Activated naive CD4-positive, alpha-beta T cell (primary cell): ENCODE measurements at places on chromosomes 2 and 18.

- no peak for DNase-seq
Observed at GRCh38 chr2:205119136-205119535, 563.2 kb upstream of the NRP2 start.

- peak; percentile 15 for DNase-seq
Observed at GRCh38 chr18:35949903-35950627, 22.4 kb upstream of the RMP24 start.

- DNase-seq: no peak
Observed at GRCh38 chr2:27219091-27219490, 1.9 kb downstream of the CAD start.

DNA sequence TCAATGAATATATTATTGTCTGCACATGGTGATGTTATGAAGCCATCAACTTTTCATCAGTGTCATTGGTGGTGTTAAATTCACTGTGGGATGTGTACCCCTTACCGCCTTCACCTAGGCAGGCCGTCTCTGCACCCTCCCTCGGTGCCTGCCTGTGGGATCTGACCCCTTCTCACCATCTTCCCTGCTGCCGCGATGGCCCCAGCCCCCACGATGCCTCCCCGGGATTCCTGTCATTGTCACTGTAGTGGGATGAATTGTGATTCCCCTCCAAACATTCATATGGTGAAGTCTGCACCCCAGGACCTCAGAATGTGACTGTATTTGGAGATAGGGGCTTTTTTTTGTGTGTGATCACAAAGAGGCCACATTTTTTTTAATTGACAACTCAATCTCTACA, 198.3 kb upstream of the HS6ST1 start:
- no peak for DNase-seq

DNA sequence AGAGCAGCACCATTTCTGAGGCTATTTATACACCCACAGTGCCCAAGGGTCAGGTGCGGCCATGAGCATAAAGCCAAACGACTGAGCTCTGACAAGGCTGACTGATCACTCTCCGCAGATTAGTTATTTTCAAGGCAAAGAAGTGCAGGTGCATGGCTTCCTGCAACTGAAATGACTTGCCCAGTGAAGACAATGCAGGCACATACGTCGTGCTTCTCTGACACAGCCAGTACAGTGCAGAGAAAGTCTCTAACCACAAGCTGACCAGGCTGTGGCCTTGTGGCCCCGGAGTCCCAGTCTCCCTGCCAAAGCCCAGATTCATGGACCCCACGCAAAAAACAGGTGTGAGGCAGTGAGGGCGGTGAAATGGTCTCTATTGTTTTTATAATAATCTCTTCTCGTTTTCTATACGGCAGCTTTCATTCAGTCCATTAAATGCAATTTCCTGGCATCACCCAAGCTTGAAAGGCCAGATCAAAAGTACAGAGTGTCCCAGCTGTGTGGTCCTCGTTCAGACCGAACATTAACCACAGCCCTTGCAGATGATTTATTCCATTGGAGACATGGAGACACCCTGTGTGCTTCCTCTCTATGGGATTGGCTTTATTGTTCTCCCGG, 447.0 kb upstream of the ID2 start:
- DNase-seq: no peak

DNA sequence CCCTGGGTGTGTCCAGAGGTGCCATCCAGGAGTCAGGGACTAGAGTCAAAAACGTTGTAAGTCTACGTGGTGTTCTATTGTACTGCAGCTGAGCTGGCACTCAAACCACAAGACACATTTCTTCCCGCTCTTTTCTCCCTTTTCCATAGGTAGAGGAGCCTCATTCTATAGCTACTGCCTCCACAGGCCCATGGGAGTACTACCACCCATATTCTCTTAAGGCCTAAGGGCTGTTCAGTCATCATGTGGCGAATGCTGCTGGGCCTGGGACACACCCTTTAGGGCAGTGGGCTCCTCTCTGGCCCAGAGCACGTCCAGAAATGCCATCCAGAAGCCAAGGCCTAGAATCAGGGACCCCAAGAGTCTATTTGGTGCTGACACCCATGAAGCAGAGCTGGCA, 1271.7 kb downstream of the CNTNAP5 start:
- DNase-seq: no peak

DNA sequence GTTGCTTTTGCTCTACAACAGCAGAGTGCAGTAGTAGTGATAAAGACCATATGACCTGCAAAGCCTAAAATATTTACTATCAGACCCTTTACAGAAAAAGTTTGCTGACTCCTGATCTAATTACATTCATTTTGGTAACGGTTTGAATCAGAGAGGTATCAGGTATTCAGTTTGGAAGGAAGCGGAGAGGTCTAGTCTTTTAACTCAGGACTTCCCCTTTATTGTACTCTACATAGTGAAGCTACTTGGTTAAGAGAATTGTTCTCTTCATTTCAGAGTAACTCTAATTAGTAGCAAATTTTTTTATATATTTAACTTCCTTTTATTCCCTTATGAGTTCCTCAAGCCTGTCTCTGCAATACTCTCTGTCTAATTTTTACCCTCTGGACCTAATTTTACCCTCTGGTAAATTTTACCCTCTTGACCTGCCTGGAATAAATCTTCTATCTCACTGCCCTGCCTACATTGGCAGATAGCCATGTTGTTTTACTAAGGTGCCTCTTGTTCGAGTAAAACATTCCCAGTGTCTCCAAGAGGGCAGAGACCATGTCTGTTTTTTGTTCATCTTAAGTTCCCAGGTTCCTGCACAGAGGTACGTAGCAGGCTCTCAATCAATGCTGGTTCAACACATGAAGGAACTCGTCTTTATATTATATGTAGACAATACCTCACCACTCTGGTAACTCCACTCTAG, 170.6 kb downstream of the DNAH6 start:
- DNase-seq: no peak

- no peak for DNase-seq
Observed at GRCh38 chr2:112686348-112687217, 34.2 kb upstream of the NT5DC4 start.

DNA sequence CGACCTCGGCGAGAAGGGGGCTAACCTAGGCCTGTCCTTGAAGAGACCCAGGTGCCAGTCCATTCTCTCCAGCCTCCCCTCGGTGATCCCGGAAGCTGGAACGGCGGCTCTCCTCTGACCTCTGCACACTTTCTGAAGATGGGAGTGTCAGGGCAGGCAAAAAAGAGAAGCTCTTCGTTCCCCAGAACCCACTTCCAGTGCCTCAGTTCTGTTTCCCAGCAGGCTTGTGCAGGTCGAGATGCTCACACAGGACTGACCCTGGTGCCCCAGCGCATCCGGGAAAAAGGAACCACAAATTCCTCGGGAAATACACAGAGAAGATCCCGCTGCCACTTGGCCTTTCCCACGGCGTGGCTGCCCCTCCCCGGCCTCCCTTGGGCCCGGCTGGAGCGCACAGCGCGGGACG, 681 bp upstream of the PTPN18 start:
- DNase-seq: no peak

GRCh38 chr2:51441786-51442185, 409.9 kb upstream of the NRXN1 start:
- no peak for DNase-seq

DNA sequence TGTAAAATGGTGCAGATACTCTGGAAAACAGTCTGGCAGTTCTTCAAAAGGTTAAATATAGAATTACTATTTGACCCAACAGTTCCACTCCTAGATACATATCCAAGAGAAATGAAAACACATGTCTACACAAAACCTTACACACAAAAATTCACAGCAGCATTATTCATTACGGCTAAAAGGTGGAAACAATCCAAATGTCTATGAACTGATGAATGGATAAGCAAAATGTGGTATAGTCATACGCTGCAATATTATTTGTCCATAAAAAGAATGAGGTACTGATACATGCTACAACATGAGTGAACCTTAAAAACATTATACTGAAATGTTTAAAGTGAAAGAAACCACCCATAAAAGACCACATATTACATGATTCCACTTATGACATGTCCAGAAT, 4.0 kb downstream of the CYP27C1 start:
- DNase-seq: no peak

DNA sequence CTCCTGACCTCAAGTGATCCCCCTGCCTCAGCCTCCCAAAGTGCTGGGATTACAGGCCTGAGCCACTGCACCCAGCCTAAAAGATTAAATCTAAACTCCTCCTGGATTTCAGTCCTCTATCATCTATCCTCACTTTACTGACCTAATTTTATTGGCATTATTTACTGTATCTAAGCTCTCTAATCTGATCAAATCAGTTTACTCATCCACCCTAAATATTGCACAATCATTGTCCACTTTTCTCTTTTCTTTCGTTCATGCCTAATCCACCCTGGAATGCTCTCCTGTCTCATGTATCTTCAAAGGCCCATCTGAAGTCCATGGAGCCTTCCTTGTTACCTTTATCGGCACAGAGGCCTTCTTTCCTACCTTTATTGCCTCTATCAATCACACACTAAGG, 31.6 kb upstream of the GPR155 start:
- DNase-seq: no peak

- no peak for DNase-seq
Observed at GRCh38 chr2:36214691-36215090, 140.9 kb upstream of the CRIM1 start.

- DNase-seq: no peak
Observed at GRCh38 chr2:197145471-197146056, 165.0 kb downstream of the ANKRD44 start.

DNA sequence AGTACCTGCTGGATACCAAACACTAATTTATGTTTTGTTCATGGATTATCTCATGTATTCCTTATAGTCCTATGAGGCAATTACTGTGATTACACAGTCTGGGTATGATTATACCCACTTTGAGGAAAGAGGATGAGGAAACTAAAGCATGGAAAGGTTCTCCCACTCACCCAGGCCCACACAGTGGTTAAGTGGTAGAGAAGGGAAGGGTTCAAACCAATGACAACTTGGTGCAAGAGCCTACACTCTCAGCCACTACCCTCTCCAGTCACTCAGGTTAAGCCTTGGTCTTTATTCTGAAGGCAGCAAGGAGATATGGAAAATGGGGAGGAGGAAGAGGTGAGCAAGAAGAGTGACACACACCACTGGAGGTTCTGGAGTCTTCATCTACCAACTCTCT, 64.5 kb upstream of the PPP1CB start:
- DNase-seq: no peak

DNA sequence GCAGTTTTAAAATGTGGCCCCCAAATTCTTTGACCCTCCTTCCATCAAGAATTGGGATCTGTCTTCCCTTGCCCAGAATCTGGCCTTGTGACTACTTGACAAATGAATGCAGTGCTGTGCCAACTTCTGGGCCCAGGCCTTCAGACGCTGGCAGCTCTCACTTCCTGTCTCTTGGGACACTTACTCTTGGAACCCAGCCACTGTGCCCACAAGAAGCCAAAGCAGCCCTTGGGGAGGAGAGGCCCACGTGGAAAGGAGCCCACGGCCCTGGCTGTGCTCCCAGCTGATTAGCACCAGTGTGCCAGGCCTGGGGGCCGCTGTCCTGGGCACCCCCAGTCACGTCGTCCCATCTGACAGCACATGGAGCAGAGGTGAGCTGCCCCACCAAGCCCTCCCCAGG, 56.6 kb downstream of the RPL37A start:
- no peak for DNase-seq

DNA sequence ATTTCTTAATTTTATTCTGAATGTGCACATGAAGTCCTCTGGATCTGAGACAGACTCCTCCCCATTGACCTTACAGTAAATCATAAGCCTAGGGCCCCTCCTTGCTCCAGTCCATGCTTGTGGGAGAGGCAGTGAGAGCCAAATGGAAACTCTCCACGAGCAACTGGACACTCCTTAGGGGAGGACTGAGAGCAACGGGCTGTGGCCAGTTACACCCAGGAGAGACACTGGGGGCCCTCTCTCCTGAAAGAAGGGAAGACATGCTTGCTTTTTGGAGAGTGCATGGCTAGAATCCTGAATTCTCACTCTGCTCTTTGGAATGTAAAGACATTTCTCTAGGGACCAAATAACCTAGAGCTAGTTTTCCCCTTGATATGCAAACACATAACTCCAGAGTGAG, 49.0 kb upstream of the BIN1 start:
- DNase-seq: no peak

- no peak for DNase-seq
Observed at GRCh38 chr2:171515672-171516298, 6.5 kb upstream of the CYBRD1 start.

- DNase-seq: no peak
Observed at GRCh38 chr2:149064856-149065630, 26.5 kb downstream of the LYPD6B start.

- no peak for DNase-seq
Observed at GRCh38 chr18:32542221-32542798, 71.6 kb upstream of the GAREM1 start.

DNA sequence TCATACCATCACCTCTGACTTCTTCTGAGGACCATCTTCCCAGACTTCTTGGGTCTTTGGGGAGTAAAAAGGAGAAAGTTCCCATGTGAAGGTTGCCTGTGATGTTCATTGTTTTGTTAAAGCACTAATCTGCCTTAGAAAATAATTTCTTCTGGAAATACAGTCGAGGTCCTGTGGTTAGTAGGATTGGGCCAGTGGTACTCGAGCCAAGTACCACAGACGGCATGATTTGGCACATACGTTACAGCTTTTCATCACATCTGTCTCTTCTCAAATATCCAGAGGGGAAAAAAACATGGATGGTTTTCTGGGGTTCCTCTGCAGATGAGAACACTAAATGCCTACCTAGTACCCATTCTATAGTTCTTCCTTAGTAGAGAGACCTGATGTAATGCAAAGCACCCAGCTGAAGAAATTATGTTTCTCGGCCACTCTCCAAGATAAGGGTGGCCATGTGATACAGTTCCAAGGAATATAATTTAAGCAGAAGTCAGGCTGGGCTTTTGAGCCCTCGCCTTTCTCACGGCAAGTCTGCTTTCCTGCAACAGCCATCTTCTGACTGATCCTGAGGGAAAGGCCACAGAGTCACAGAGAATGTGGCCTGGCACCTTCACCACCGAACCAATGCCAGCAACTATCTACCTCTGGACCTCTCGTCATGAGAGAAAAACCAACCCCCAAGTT, 161.0 kb downstream of the RNF152 start:
- DNase-seq: no peak

- no peak for DNase-seq
Observed at GRCh38 chr2:101188683-101189405, 37.7 kb upstream of the TBC1D8 start.

DNA sequence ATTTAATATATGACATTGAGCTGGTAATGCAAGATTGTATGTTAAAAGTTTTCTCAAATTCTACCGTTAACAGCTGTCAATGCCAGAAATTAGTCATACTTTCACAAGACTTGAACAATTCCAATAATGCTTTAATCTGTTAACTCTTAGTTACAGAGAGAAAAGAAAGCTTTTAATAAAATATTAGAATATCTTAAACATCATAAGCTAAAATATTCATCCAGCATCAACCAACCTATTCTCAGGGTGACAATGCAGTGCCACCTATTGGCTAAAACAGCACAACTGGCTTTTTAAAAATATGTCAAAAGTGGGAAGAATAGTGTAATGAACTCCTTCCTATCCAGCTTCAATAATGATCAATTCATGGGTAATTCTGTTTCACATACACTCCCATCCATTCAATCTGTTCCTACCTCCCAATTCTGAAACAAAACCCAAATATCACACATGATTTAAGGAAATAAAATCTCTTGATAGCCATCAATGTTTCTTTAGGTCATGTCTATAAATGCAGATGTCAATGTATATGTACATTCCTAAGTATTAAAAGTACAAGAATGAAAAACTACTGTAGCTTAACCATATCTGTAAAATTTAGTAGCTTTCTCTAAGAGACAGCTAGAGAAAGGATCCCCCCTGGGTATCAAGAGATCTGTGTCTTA, 79.8 kb upstream of the CCDC141 start:
- DNase-seq: no peak

GRCh38 chr18:31102025-31102684, at the start of gene DSC2:
DSC2 (minus strand) TSS chr18:31102421; CDS start chr18:31101971, 450 bp downstream.
- DNase-seq: no peak

GRCh38 chr2:15684161-15685039, 92.7 kb downstream of the DDX1 start:
- DNase-seq: no peak
